ENCODE measurements at places on chromosomes 5 and 9.

GRCh38 chr9:72814083-72814597, 138.7 kb downstream of the ALDH1A1 start:
- no peak for DNase-seq

GRCh38 chr5:175353926-175354325, 90.1 kb downstream of the DRD1 start:
- no peak for DNase-seq

GRCh38 chr5:138408023-138408422, 30.8 kb upstream of the REEP2 start:
- DNase-seq: peak; percentile 7

- DNase-seq: no peak
Measured at GRCh38 chr5:175714479-175715085, 56.7 kb downstream of the HRH2 start.

- DNase-seq: no peak
Measured at GRCh38 chr9:127723444-127723843, 7.6 kb downstream of the TTC16 start.

GRCh38 chr5:73692166-73692640, 66.2 kb downstream of the ARHGEF28 start:
- DNase-seq: peak; percentile 55

DNA sequence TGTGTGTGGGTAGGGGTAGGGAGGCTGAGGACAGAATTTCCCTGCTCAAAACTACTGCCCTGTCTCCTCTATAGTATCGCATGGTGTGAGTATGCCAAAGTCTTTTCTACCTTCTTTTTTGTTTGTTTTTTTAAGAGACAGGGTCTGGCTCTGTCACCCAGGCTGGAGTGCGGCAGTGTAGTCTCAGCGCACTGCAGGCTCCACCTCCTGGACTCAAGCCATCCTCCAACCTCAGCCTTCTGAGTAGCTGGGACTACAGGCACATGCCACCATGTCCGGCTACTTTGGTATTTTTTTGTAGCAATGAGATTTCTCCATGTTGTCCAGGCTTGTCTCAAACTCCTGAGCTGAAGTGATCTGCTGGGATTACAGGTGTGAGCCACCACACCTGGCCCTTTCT, 2.5 kb downstream of the SRP19 start:
- DNase-seq: no peak

DNA sequence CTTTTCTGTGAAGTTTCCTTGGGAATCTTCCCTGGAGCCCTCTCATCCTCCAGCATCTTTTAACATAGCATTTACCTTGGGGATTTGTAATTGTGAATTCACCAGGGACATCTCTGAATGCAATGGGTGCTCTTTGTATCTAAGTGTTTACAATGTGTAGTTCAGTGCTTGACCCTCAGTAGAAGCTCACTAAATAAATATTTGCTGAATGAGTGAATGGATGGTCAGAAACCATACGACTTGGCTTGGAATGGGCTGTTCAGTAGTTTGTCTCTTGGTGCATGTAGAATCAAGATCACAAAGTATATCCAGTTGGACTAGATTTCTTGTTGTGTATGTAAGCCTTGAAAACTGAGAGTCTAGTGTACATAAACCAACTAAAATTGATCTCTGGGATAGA, 81.8 kb upstream of the MEF2C start:
- DNase-seq: no peak

GRCh38 chr9:113501129-113501686, 37.7 kb downstream of the RGS3 start:
- no peak for DNase-seq
